GM10248 (cell line): ENCODE measurements at places on chromosomes 1 and 21.

GRCh38 chr1:14742181-14742980 is 143.9 kb downstream of the KAZN start:
- DNase-seq, result no peak

DNA sequence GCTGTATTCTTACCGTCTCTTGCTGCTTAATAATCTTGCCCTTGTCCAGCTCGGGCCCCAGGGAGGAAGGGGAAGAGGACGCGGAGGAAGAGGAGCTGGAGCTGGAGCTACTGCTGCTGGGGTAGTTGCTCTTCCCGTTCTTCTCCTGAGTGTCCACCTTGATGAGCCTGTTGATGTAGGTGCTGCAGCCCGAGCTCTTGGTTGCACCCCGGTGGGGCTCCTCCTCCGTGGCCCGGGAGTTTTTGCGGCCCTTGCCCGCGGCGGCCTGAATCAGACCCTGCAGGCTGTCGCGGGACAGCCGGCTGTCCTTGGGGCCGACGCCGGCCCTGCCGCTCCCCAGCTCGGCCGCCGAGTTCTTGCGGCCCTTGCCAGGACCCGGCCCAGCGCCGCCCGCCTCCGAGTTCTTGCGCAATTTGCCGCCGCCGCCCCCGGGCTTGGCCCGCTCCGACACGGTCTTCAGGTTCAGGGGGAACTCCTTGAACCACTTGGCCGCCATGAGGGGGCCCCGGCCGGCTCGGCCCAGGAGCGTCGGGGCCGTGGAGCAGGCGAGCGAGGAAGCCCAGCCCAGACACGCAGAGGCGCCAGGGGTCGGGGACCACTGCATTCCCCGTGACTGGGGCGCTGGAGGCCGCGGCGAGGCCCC is 475 bp upstream of the TDRD10 start:
- DNase-seq, result peak; percentile 40

GRCh38 chr1:83131692-83131955 is 867.3 kb downstream of the TTLL7 start:
- DNase-seq, result no peak

DNA sequence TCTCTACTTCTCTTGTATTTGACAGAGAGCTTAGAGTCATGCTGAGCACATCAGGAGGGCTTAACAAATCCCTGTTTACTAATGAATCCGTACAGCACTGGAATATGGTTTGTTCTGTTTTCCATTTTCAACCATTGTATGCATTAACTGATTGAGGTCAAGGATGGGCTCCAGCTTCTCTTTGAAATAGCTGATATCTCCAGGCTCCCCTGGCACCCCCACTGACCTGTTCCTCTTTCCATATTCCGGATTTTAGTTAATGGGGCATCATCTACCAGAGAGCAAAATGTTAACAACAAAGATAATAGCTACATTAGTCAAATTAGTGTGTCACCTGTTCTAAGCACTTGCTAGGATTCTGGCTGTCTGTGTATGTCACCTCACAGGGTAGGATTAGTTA is 57.6 kb downstream of the NENF start:
- DNase-seq, result no peak

GRCh38 chr1:82086739-82087138 is 286.0 kb downstream of the ADGRL2 start:
- DNase-seq, result no peak

- no peak for DNase-seq
Measured at GRCh38 chr1:24107462-24108138, 4.3 kb downstream of the MYOM3 start.

DNA sequence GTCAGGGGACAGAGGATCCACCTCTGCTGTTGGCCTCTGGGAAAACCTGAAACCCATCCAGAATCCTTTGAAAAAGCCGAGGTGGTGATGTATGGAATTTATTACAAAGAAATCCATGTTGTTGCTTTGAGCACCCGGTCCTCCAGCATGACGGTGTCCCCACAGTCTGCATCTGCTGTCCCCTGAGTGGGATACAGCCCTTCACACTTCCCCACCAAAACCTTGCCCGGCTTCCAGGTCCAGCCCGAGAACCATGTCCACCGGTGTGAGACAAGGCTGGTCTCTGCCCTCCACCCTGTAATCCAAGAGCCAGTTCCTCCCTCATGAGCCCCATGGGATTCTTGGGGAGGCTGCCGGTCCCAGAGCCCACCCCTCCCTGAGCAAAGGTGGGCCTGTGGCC is 70.5 kb downstream of the STUM start:
- DNase-seq, result no peak

GRCh38 chr1:59743324-59744091 is 71.2 kb upstream of the HOOK1 start:
- DNase-seq, result no peak
